ENCODE measurements at places on chromosomes 4 and X.
A peak's percentile ranks its signal among the peaks of the same experiment; 100 is the strongest.

- no peak for DNase-seq
Observed at GRCh38 chr4:70741867-70742658, 20.3 kb downstream of the RUFY3 start.

- no peak for DNase-seq
Observed at GRCh38 chr4:34643476-34643875, 1600.8 kb downstream of the ARAP2 start.

- no peak for DNase-seq
Observed at GRCh38 chrX:154325541-154325940, 29.9 kb downstream of the TKTL1 start.

- no peak for DNase-seq
Observed at GRCh38 chr4:56240554-56241174, 146.6 kb downstream of the AASDH start.

DNA sequence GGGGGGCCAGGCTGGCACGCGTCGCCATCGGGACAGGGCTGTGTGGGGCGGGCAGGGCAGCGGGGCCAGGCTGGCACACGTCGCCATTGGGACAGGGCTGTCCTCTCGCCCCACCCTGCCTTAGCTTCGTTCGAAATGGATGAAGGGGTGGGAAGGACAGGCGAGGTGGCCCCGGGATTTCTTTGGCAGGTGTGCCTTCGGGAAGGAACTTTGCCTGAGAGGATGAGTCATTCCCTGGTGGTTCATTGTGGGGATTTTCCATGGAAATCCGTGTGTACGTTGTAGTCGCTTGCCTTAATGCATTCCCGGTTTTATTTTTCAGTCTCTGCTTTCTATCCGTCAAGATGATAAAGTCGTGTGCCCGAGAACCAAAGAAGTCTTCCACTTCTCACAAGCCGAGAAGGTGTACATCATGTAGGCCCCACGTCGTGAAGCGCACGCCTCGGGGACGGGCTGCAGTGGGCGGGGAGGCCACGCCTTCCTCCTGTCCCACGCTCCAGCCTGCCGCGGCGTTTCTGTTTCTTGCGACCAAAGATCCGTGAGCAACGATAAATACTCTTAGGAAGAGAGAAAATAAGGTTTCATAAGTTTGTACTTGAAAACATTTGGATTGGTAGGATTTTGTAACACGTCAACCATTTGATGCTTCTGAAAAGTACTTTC lies 8.1 kb upstream of the UVSSA start:
- DNase-seq = no peak

GRCh38 chrX:24877288-24877664 lies 138.5 kb downstream of the ARX start:
- no peak for DNase-seq

- DNase-seq = no peak
Observed at GRCh38 chr4:60683973-60684372, 516.2 kb upstream of the ADGRL3 start.

DNA sequence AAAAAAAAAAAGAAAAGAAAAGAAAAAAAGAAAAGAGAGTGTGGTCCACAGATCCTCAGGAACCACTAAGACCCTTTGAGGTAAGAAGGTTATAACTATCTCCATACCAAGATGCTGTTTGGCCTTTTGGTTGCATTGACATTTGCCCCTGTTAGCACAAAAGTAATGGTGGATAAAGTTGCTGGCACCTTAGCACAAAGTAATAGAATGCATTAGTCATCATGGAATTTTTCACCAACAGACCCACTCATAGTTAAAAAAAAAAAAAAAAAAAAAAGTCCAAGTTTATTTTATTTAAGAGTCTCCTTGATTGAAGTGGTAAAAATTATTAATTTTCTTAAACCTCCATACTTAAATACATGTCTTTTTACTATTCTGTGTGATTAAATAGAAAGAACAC lies 78.4 kb upstream of the RBPJ start:
- no peak for DNase-seq

GRCh38 chrX:9349572-9350494 lies 115.0 kb upstream of the TBL1X start:
- DNase-seq = no peak

DNA sequence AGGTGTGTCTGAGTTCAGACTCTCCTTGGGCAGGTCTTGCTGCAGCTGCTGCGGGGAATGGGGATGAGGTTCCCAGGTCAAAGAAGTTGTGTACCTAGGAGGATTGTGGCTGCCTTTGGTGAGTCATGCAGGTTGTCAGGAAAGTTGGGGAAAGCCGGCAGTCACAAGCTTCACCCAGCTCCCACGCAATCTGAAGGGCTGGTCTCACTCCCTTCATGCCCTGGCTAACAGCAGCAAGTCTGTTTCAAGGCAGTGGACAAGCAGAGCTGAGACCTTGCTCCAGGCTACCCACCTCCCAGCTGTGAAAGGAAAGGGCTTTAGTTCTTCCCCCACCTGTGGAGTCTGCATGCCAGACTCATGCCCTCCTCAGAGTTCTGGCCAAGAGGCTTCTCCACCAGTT lies 287.2 kb downstream of the DTHD1 start:
- DNase-seq = no peak

DNA sequence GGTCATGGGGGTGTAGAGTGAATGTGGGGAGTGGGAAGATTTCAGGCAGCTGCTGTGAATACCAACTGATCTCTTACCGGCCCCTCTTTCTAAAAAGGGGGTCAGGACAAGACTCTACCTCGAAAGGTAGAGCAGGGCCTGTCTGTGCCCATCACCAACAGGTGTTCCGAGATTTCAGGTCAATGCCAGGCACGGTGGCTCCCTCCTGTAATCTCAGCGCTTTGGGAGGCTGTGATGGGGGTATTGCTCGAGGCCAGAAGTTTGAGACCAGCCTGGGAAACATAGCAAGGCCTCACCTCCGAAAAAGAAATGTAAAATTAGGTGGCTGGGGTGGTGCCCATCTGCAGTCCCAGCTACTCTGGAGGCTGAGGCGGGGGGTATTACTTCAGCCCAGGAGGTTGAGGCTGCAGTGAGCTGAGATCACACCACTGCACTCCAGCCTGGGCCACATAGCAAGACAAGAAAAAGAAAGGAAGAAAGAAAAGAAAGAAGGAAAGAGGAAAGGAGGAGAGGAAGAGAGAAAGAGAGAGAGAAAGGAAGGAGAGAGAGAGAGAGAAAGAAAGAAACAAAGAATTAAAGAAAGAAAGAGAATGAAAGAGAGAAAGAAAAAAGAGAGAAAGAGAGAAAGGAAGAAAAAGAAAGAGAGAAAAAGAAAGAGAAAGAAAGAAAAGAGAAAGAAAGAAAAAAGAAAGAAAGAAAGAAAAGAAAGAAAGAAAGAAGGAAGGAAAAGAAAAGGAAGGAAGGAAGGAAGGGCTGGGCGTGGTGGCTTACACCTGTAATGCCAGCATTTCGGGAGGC lies 50.1 kb downstream of the CRLF2 start:
- no peak for DNase-seq

- no peak for DNase-seq
Observed at GRCh38 chr4:186810613-186811150, 87.0 kb upstream of the FAT1 start.

GRCh38 chr4:111722213-111722720 lies 423.0 kb upstream of the FAM241A start:
- no peak for DNase-seq

- no peak for DNase-seq
Observed at GRCh38 chr4:30945586-30945985, 225.4 kb downstream of the PCDH7 start.

DNA sequence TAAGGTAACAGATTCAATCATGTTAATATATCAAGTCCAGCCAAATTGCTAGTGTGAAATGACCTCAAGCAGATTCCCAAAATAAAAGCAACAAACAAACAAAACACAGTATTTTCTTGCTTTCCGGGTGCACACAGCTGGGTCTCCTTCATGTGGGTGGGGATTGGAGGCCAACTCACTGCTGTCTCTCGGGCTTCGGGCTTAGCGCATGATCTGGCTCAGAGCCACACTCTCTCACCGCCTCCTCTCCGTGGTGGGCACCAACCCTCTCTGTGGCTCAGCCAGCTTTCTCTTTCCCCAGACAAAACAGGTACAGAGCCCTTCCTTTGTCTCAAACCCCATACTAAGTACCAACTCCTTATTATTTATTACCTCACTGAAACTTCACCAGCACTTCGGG lies 2.9 kb upstream of the REELD1 start:
- DNase-seq = no peak

GRCh38 chr4:10554694-10555093 lies 97.5 kb upstream of the ZNF518B start:
- peak; percentile 12 for DNase-seq

GRCh38 chr4:5030221-5030620 lies 11.0 kb upstream of the CYTL1 start:
- no peak for DNase-seq

DNA sequence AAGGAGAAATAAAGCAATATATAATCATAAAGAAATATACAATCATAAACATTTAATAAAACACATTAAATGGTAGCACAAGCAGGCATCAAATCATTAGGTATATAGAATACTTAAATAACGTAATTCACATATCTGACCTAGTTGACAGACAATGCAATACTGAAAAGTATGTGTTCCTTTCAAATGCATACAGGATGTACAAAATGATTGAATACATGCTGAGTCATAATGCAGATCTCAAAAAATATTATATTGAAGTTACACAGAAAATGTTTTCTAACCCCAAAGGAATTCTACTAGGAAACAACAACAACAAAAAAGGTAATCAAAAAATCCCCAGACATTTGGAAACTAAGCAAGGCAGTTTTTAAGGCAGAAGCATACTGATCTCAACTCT lies 1072.0 kb upstream of the INTU start:
- no peak for DNase-seq

DNA sequence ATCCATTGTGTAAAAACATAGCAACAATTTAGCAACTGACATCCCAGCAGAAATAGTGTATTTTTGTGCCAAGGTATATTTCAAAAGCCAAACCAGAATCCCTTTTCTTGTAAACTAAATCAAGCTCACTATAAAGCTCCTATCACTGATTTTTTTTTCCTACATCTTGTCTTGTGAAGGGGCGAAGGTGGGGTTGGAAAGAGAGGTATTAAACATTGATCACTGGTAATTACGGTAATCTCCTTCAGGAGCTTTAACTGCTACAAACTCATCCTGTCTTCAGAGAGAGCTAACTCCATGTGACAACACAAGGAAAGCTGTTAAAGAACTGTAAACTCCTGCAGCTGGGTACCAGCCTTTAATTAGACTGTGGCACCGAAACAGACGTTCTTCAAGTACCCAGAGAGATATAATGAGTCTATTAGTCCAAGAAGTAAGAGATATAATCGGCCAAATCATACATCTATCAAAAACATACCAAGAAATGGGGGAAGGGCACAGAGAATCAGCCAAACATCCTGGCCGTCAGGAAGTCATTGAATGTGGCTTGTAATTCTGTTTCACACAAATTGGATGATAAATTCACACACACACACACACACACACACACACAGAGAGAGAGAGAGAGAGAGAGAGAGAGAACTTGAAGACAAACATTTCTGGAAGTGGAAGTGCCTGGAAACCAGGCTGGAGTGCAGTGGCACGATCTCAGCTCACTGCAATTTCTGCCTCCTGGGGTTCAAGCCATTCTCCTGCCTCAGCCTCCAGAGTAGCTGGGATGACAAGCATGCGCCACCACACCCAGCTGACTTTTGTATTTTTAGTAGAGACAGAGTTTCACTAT lies 111.9 kb upstream of the PPARGC1A start:
- DNase-seq = no peak

DNA sequence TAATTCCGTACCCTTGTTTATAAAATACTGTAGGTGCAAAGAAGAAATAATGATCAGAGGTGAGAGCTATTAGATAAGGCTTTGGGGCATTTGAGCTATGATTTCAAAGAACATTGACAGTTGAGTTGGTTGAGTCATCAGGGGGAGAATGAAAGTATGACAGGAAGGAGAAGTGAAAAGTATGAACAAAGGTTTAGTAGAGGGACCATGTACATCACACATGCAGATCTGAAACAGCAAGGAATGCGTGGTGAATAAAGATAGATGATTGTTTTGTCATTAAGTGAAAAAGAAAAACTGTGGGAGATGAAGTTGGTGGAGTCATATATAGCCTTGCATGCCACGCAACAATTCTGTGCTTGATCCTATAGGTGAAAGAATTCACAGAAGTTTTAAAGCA lies 163.1 kb downstream of the ARAP2 start:
- DNase-seq = no peak

- no peak for DNase-seq
Observed at GRCh38 chr4:166277853-166278252, 404.8 kb downstream of the TLL1 start.

DNA sequence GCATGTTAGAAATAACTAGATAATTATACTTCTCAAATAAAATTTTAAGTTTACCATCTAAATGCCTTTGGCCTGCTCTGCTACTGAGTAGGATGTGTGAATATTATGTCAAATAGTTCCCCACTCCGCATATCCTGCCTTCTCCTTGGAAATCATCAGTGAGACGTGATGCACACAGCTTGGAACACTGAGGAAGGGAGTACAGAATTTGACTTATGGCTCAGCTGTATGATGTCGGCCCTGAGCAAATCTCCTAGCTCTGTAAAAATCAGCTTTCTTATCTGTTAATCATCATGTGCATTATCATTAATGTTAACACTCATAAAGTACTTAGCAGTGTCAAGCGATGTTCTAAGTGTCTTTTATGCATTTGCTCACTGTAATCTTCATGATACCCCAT lies 241.0 kb upstream of the ANKRD50 start:
- DNase-seq = no peak

GRCh38 chrX:70754169-70754848 lies 154.2 kb downstream of the TEX11 start:
- DNase-seq = no peak

DNA sequence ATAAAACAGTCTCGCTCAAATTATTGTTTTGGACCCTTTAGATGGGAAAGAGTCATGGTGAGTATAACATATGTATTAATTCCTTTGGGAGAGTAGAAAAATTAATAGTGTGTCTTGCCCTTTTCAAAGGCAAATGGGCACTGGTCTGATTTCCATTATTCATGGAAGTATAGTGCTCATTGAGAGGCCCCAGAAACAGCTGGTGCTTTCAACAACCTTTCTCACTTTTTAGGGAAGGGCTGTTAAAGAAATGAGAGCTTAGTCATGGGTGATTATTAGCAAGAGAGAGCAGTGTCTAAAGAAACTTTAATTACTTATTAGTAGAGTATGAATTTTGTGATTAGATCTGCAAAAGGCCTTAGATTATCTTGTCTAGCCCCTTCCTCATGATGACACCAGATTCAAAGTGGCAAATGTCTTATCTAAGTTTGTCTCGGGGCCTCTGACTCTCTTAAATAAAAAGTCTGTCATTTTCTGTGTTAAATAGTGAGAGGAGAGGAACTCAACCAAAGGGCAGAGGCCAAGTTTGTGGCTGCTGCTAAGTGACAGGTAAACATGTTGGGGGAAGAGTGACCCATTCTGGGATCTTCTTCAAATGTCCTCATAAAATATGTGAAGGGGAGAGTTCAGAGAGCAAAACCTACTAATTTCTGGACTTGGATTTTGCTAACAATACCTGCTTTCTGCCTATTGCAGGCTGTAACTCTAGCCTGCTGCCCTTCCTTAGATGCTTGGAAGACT lies 110.6 kb downstream of the REPS2 start:
- DNase-seq = no peak

- no peak for DNase-seq
Observed at GRCh38 chrX:150155436-150156035, 207.6 kb upstream of the MAMLD1 start.

- DNase-seq = no peak
Observed at GRCh38 chrX:126770179-126770578, 49.4 kb upstream of the PRR32 start.

Data from T-cell (primary cell).